Uterine smooth muscle cell (primary cell): ENCODE measurements at places on chromosomes 4 and X. TPM values are rescaled to one million over a fixed set of nuclear protein-coding genes. Genes with fewer than 3 reads are reported as not detected.

RAB41 gene
- total RNA-seq = not detected in 2 replicates

TBX22 gene
- total RNA-seq = not detected in 2 replicates

COL4A6 gene
- total RNA-seq = 3.8 and 4.1 TPM in 2 replicates

PFKFB1 gene
- total RNA-seq = 0.11 TPM in 1 of 2 replicates, not detected in the other

HSFX2 gene
- total RNA-seq = not detected in 2 replicates

SORCS2 gene
- 0.44 and 1.5 TPM in 2 replicates for total RNA-seq

MAP7D2 gene
- under 0.01 and 0.25 TPM in 2 replicates for total RNA-seq

ZNF185 gene
- total RNA-seq = 4.3 and 4.5 TPM in 2 replicates
